ENCODE measurements at places on chromosomes 5 and 9.

GRCh38 chr5:99129768-99130501 lies 201.1 kb upstream of the CHD1 start:
- DNase-seq, result no peak

DNA sequence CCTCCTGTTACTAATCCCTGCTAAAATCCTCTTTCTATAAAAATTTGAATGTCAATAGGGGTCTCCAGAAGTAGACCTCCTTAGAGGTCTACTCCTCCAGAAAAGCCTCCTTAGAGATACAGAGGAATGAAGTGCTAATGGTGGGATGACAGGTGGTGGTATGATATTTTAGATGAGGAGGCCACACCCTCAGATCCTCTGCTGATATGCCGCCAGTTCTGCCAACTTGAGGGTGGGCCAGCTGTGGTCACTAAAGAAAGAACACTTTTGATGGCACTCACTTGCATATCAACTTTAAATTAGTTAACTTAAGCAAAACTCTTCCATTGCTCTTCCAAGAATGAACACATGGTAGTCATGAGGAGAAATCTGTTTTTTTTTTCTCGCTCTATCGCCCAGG lies 16.9 kb upstream of the UBAP2 start:
- DNase-seq, result no peak

GRCh38 chr5:99795031-99795430 lies 740.1 kb upstream of the FAM174A start:
- no peak for DNase-seq

DNA sequence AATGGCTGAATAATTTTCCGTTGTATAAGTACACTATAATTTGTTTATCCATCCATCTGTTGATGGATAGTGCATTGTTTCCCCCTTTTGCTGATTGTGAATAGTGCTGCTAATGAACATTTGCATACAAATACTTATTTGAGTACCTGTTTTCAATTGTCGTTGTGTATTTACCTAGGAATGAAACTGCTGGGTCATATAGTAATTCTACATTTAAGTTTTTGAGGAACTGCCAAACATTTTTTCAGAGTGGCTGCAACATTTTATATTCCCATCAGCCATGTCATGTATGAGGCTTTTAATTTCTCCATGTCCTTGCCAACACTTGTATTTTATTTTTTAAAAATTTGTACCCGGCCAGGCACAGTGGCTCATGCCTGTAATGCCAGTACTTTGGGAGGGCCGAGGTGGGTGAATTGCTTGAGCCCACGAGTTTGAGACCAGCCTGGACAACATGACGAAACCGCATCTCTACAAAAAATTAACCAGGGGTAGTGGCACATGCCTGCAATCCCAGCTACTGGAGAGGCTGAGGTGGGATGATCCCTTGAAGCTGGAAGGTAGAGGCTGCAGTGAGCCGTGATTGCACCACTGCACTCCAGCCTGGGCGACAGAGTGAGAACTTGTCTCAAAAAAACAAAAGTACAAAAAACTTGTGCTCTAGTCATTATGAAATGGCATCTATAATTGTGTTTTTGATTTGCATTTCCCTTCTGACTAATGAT lies 2.2 kb upstream of the ANXA6 start:
- no peak for DNase-seq

All from stimulated activated CD8-positive, alpha-beta memory T cell treated with anti-CD3 and anti-CD28 coated beads, Interleukin-12 subunit alpha, Interleukin-12 subunit beta, amount 100 ng/mL, for 4 hours (primary cell).